Astrocyte (in vitro differentiated cells and primary cell): ENCODE measurements at places on chromosomes 1 and 21. TPM values are rescaled to one million over a fixed set of nuclear protein-coding genes. Genes with fewer than 3 reads are reported as not detected.

ANGPTL3 gene
- not detected in 2 replicates for total RNA-seq

LDLRAD1 gene
- total RNA-seq = not detected in 2 replicates

GREM2 gene
- 0.14 and 0.50 TPM in 2 replicates for total RNA-seq

ZBED6 gene
- total RNA-seq = 34.1 and 36.2 TPM in 2 replicates

DNA sequence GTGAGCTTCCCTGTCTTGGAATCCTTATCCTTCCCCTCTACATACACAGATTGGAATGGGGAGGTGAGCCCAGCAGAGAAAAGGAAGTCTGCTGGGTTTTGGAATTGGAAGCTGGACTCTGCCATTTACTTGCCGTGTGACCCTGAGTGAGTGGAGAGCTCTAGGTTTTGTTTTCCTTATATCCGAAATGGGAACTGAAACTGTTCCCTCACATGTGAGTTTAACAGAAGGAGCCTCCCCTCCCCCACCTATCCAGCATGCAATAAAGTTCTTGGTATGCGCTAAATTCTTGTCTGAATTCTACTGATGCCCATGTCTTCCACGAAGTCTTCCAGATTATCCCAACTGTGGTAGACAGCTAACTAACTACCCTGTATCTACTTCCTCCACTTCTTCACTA, 58.7 kb downstream of the NENF start:
- no peak overlapping the region for H3K4me3 ChIP-seq
- peaks cover 9% of the 10 kb centered on the region for H3K4me1 ChIP-seq
- H3K27me3 ChIP-seq = no peaks in the 10 kb centered on the region
- no peak overlapping the region for H3K27ac ChIP-seq
- DNase-seq = no peak

- DNase-seq = peak; percentile 63
- peaks cover 5% of the 10 kb centered on the region for H3K36me3 ChIP-seq
- peaks cover 37% of the 10 kb centered on the region for H3K4me1 ChIP-seq
- H3K27ac ChIP-seq = peak overlapping the region; percentile 82
- H3K4me3 ChIP-seq = peak overlapping the region; percentile 51
- no peaks in the 10 kb centered on the region for H3K27me3 ChIP-seq
Observed at GRCh38 chr1:224430511-224431113, 4.0 kb downstream of the WDR26 start.

GRCh38 chr1:206513312-206514111, 6.2 kb downstream of the RASSF5 start:
- peaks cover 26% of the 10 kb centered on the region for H3K4me1 ChIP-seq
- peak overlapping the region; percentile 45 for H3K27ac ChIP-seq
- no peaks in the 10 kb centered on the region for H3K36me3 ChIP-seq
- peaks cover 25% of the 10 kb centered on the region for H3K27me3 ChIP-seq
- DNase-seq = peak; percentile 84

- H3K27me3 ChIP-seq = no peaks in the 10 kb centered on the region
- no peaks in the 10 kb centered on the region for H3K4me1 ChIP-seq
- no peak overlapping the region for H3K27ac ChIP-seq
Observed at GRCh38 chr1:28309702-28310101, 19.1 kb upstream of the MED18 start.

DNA sequence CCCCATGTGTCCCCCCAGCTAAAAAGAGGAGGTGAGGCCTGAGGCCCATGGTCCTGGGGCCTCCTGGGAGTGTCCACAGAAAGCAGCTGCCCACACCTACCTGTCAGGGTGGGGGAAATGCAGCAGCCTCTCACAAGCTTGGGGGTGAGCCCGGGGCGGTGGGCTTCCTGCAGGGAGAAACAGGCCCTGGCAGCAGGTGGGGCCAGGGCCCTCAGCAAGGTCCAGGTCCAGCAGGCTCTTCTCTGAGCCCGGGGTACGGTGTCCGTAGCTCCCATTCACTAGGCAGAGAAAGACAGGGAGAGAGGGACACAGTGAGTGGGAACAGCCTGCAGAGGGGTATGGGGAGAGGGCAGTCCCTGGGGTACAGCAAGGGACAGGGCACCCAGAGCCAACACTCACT, 139.0 kb downstream of the GLIS1 start:
- no peak overlapping the region for H3K4me3 ChIP-seq
- H3K4me1 ChIP-seq = peaks cover 4% of the 10 kb centered on the region
- no peak overlapping the region for H3K27ac ChIP-seq
- H3K36me3 ChIP-seq = peaks cover 3% of the 10 kb centered on the region

- no peak overlapping the region for H3K4me3 ChIP-seq
- no peak overlapping the region for H3K27ac ChIP-seq
- no peaks in the 10 kb centered on the region for H3K27me3 ChIP-seq
Observed at GRCh38 chr1:218090459-218090858, 194.6 kb upstream of the RRP15 start.

- no peaks in the 10 kb centered on the region for H3K27me3 ChIP-seq
- H3K36me3 ChIP-seq = no peaks in the 10 kb centered on the region
- DNase-seq = no peak
- peaks cover 8% of the 10 kb centered on the region for H3K4me1 ChIP-seq
- H3K4me3 ChIP-seq = no peak overlapping the region
Observed at GRCh38 chr1:162366149-162366548, 10.5 kb downstream of the SPATA46 start.

DNA sequence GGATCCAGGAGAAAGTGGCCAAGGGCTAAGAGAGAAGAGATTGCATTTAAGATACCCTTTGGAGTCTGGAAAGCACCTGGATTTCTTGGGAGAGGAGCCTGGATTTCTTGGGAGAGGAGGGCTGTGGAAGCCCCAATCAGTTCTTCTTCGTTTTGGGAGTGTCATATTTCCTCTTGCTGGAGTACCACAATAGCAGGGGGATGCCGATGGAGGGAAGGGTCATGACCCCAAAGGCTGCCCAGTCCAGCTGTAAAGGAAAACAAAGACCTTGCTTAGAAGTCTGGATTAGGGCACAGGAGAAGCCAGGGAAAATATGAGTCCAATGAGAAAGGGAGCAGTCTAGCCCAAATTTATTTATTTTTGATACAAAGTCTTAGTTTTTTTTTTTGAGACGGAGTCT, 11.3 kb downstream of the SSR2 start:
- H3K36me3 ChIP-seq = peaks cover 53% of the 10 kb centered on the region
- no peaks in the 10 kb centered on the region for H3K27me3 ChIP-seq

- H3K27ac ChIP-seq = no peak overlapping the region
- DNase-seq = peak; percentile 46
- H3K27me3 ChIP-seq = no peaks in the 10 kb centered on the region
- H3K36me3 ChIP-seq = no peaks in the 10 kb centered on the region
- H3K4me1 ChIP-seq = peaks cover 6% of the 10 kb centered on the region
Observed at GRCh38 chr1:212455803-212456528, 23.2 kb downstream of the NENF start.

DNA sequence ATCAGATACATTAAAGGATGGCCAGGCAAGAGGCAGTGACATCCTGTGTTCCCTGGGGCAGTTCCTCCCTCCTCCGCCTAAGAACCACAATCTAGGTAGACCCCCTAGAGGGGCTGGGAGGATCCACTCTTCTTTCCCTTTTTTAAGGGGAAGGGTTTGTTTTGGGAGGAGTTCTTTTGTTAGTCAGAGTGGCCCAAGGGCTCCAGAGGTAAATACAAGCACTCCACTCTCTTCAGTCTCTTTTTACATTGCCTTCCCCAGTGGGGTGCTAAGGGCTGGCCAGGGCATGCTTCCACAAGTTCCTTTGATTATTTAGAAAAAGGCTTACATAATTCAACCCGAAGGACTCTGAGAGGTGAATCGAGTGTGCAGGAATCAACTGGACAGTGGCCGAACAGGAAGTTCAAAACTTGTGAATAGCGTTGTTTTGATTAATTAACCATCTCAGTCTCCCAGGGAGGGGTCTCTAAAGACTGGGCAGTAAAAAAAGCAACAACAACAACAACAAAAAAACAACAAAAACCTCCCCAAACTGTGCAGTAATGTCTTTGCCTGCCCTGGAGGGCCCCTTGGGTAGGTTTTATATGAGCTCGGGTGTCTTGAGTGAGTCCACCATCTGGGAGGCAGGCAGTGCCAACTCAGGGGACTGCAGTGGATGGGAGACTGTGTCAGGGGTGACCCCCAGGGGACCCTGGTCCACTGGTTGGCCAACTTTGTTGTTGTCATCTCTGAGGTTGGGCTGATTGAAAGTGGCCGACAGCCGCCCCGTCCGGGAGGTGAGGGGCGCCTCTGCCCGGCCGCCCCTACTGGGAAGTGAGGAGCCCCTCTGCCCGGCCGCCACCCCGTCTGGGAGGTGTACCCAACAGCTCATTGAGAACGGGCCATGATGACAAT, 33.2 kb upstream of the ENO1 start:
- no peak overlapping the region for H3K27ac ChIP-seq
- H3K4me3 ChIP-seq = no peak overlapping the region
- DNase-seq = no peak

- no peaks in the 10 kb centered on the region for H3K36me3 ChIP-seq
- DNase-seq = no peak
- H3K4me1 ChIP-seq = no peaks in the 10 kb centered on the region
- H3K27ac ChIP-seq = no peak overlapping the region
- no peak overlapping the region for H3K4me3 ChIP-seq
- H3K27me3 ChIP-seq = no peaks in the 10 kb centered on the region
Observed at GRCh38 chr1:83864991-83865390, 133.9 kb downstream of the TTLL7 start.

GRCh38 chr21:41597811-41598231, 89.9 kb upstream of the TMPRSS2 start:
- no peaks in the 10 kb centered on the region for H3K4me1 ChIP-seq
- DNase-seq = no peak
- no peak overlapping the region for H3K27ac ChIP-seq

GRCh38 chr1:115463347-115463746, 125.3 kb upstream of the NGF start:
- DNase-seq = no peak
- no peak overlapping the region for H3K27ac ChIP-seq
- no peaks in the 10 kb centered on the region for H3K4me1 ChIP-seq
- no peaks in the 10 kb centered on the region for H3K27me3 ChIP-seq
- no peaks in the 10 kb centered on the region for H3K36me3 ChIP-seq

DNA sequence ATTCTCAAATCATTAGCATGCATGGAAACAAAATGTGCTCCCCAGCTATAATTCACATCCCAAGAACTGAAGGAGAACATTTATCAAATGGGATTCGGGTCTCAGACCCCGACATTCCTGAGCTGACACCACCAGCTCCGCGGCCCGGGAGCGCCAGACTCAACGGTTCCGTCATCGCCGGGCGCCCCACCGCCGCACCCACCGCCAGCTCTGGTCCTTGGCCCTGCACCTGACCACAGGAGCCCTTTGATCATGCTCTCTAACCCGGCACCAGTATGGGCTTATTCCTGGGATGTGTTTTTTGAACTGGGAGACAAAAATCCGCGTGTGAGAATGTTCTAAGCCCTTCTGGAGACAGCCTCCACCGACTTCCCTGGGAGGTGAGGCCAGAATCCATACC, 43.6 kb downstream of the HLCS start:
- H3K4me3 ChIP-seq = no peak overlapping the region
- no peaks in the 10 kb centered on the region for H3K36me3 ChIP-seq
- H3K27ac ChIP-seq = no peak overlapping the region

DNA sequence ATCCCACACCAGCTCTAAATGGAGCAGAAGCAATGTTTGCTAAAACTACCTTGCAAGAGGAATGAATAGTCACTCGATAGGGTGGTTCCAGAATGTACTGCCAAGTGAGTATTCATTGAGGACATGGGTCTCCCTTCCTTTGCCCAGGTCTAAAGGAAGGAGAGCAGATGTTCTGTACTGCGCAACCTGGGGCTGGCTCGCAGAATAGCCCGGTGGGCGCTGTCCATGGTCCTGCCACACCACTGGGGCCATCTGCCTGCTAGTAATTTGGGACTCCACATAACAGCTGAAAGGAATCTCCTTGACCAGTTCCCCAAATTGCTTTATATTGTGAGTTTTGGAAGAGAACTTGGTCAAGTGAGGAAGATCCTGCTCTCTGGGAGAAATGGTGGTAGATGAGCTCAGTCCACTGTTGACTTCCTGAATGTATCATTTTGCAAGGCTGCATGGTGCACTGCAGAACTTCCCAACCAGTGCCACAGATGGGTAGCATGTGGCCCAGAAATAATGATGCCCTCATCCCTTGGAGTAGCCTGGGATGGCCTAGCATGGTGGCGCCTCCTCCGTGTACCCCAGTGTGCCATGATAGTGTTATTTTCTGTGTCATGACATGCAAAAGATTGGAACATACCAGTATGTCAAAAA, 5.7 kb downstream of the SLC6A17 start:
- no peaks in the 10 kb centered on the region for H3K36me3 ChIP-seq
- H3K4me3 ChIP-seq = no peak overlapping the region
- peaks cover 8% of the 10 kb centered on the region for H3K4me1 ChIP-seq
- no peak overlapping the region for H3K27ac ChIP-seq
- H3K27me3 ChIP-seq = peaks cover 13% of the 10 kb centered on the region

DNA sequence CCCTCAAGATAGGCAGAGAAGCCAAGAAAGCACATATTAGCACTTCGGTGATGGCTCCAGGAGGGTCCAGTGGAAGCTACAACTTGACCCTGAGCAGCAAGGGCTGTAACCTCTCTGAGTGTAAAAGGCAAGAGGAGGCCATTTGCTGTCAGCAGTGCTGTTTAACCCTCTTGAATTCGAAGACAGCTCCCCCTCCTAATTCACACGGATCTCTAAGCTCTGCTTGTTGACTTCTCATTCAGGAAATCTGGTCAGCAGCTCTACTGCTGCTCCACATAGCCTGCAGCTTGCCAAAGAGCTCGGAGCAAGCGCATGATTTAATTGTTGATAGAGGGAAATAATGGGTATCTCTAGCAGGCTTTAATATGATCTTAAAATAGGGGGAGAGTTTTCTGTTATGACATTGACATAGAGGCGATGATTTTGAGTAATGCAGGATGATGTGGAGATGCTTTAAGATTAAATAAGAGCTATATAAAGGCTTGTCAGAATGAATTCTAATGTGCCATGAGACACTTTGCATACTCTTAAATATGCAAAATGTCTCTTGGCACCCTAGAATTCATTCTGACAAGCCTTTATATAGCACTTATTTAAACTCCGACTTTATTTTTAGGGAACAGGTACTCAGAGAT, 79.4 kb upstream of the USH2A start:
- no peaks in the 10 kb centered on the region for H3K4me1 ChIP-seq
- no peak overlapping the region for H3K27ac ChIP-seq
- no peaks in the 10 kb centered on the region for H3K36me3 ChIP-seq
- no peak overlapping the region for H3K4me3 ChIP-seq
- no peak for DNase-seq

- no peak overlapping the region for H3K27ac ChIP-seq
- no peak for DNase-seq
Observed at GRCh38 chr1:38474738-38475623, 384.6 kb downstream of the RRAGC start.

- H3K27me3 ChIP-seq = no peaks in the 10 kb centered on the region
- DNase-seq = no peak
- H3K27ac ChIP-seq = no peak overlapping the region
- no peaks in the 10 kb centered on the region for H3K36me3 ChIP-seq
Observed at GRCh38 chr1:72670902-72671301, 388.6 kb upstream of the NEGR1 start.

GRCh38 chr1:64955097-64956009, 11.0 kb downstream of the JAK1 start:
- H3K27me3 ChIP-seq = no peaks in the 10 kb centered on the region
- peaks cover 15% of the 10 kb centered on the region for H3K4me1 ChIP-seq
- no peak overlapping the region for H3K27ac ChIP-seq
- H3K36me3 ChIP-seq = no peaks in the 10 kb centered on the region
- no peak for DNase-seq

- H3K27ac ChIP-seq = peak overlapping the region; percentile 98
- DNase-seq = peak; percentile 98
- peak overlapping the region; percentile 59 for H3K4me3 ChIP-seq
- H3K27me3 ChIP-seq = no peaks in the 10 kb centered on the region
- no peaks in the 10 kb centered on the region for H3K36me3 ChIP-seq
Observed at GRCh38 chr1:108817016-108817415, 39.9 kb downstream of the AKNAD1 start.

GRCh38 chr1:78436961-78437360, 53.8 kb upstream of the PTGFR start:
- no peaks in the 10 kb centered on the region for H3K27me3 ChIP-seq
- DNase-seq = no peak
- no peak overlapping the region for H3K27ac ChIP-seq
